ENCODE measurements at places on chromosomes 6 and 20.

DNA sequence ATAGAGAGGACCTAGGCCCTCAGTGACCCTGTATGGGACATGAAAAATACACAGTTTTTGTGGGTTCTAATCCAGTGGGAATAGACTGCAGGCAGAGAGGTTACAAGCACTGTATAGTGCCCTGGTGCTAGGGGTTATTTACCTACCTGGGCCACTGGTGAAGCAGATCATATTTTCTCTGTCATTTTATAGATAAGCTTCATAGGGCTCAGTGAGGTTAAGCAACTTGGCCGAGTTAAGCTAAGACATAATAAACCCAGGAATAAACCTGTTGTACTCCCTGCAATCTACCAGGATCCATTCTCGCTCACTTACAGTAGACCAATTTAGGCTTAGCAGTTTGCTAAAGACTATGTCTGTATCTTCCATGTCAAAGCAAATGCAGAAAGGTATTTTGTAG is 340.6 kb upstream of the KHDRBS2 start:
- no peak for DNase-seq

DNA sequence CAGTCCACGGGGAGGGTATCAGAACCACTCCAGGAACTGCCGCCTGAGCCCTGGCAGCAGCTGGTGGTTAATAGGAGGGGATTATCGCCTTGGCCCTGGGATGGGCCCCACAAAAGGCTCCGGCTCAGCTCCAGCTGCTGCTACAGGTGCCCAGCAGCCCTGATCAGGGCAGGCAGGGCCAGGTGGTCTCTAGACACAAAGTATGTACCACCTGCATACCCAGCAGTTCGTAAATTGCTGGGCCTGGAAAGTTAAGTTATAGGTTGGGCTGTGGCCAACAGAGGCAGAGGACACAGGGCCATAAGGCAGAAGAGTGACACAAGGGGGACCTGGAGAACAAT is 35.1 kb downstream of the RRBP1 start:
- DNase-seq, result no peak

GRCh38 chr6:127446356-127446755 is 12.8 kb downstream of the KIAA0408 start:
- no peak for DNase-seq

GRCh38 chr6:88120635-88121034 is 45.5 kb downstream of the CNR1 start:
- DNase-seq, result no peak

DNA sequence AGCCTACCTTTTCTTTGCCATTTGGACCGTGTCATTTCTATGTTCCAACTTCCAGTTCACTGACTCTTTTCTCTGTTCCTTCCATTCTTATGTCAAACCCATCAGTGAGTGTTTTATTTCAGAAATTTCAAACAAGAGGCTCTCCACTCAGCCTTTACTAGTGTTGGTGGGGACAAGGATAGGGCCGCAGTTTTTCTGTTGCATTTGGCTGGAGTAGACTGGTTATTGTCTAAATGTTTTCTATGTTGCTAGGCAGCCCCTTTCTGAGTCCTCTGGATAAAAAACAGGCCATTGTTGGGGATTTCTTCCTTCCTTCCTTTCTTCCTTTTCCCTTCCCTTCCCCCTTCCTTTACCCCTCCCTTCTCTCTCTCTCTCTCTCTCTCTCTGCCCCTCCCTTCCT is 288.6 kb downstream of the PRKN start:
- DNase-seq, result no peak

DNA sequence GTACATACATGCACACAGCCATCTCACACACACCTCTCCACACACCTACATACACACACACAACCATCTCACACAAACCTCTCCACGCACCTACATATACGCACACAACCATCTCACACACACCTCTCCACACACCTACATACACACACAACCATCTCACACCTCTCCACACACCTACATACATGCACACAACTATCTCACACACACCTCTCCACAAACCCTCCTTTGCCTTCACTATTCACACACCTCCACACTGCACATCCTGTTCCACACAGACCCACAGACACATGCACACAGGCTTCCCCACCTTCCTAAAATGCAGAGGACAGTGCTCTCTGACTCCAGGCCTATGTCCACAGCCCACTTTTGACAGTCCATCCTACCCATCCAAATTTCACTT is 16.3 kb upstream of the NINL start:
- no peak for DNase-seq

GRCh38 chr6:37054171-37054570 is 48.7 kb downstream of the FGD2 start:
- DNase-seq, result no peak

- DNase-seq, result no peak
Observed at GRCh38 chr6:35019831-35020230, 121.3 kb downstream of the TCP11 start.

DNA sequence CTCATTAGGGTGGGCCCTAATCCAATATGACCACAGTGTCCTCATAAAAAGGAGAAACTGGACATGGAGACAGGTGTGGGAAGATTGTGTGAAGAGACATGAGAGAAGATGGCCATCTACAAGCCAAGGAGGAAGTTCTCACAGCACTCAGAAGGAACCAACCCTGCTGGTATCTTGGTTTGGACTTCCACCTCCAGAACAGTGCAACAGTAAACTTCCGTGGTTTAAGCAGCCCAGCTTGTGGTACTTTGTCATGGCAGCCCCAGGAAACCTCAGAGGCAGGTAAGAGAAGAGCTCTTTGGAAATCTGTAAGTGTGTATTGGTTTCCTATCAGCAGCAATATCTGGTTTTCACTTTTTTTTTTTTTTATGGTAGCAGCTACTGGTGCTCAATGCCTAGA is 16.5 kb upstream of the CNKSR3 start:
- DNase-seq, result no peak

DNA sequence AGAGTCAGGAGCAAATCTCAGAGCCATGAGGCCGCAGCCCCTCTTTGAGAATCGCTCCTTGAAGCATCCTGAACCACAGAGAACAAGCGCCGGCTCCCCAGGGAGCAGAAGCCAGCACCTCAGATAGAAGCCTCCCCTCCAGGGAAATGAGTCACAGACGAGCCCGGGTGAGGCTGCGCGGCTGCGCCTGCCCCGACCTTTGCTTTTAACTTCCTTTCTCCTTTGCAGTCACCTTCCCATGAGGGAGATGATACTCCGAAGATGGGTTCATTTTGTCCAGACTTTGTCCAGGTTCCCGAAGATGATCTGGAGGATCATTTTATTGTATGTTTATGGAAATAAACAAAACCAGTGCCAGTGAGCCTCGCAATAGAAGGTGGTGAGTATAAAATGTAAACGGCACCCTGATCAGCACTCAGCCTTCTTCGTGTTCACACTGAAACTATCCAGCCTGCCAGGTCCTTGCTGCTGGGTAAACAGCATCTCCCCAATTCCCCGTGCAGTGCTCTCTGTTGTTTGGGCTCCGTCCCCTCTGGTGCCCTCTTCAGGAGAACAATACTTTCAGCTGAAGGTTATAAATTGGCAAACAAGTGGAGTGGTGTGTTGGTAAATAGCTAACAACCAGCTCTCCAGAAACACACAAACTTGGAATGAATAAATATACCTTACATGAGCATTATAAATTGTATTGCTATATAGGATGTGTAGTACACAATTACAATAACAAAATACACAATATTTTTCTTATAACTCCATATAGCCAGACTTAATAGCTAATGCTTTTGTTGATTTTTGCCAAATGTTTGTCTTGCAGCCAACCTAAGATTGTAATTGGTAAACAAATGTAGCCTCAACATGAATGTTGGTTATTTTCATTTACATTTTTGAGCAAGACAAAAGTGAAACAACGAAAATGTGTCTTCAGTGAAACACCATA is 41.4 kb upstream of the TMEM181 start:
- DNase-seq, result peak; percentile 23

- DNase-seq, result peak; percentile 82
Observed at GRCh38 chr6:26537160-26537845, 863 bp upstream of the HMGN4 start.

- DNase-seq, result no peak
Observed at GRCh38 chr6:7323074-7323473, 10.1 kb upstream of the SSR1 start.

GRCh38 chr6:33620158-33620855 is 815 bp upstream of the ITPR3 start:
- no peak for DNase-seq

DNA sequence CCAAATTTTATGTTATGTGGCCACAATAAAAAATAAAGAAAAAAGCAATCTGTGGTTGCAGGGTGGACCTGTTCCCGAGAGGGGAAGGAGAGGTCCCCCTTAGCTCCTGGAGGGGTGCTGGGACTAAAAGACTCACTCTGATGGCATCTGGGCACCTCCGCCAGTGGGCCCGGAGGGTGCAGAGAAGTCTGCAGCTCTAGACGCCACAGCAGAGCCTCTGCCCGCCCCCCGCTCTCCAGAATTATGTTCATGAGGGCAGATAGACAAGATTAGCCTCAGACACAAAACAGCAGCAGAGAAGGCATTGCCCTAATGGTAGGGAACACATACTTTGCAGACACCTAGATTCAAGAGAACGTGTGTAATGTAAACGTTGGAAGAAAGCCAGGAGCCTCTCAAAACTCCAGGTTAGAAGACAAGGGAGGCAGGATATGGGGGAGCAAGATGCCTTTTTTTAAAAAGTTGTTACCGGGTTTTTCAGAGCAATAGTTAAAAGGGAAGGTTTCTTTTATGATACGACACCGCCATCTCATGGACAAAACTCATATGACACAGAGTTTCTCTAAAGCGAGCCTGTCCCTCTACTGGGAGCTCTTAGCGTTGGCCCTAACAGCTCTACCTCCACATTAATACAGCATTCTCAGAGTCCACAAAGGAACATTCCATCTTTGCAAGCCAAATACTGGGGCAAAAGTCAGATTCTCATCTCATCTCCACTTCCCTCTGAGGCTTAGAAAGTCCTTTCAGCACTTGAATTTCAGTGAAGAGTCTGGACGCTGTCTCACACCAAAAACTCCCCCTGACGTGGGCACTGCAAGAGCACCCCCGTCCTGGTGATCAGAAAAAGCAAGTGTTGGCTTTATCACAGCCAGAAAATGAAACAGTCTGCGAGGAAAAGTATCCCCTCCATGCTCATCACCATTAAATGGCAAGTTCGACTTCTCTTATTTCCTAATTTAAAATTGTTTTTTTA is 47.2 kb downstream of the FOXF2 start:
- no peak for DNase-seq

Measured in stimulated activated CD8-positive, alpha-beta memory T cell treated with anti-CD3 and anti-CD28 coated beads, Interleukin-7, amount 100 ng/mL, for 24 hours (primary cell).